Spleen (tissue), 13 donors: ENCODE measurements at places on chromosomes 16 and 17. TPM values are rescaled to one million over a fixed set of nuclear protein-coding genes. Genes with fewer than 3 reads are reported as not detected.

DNA sequence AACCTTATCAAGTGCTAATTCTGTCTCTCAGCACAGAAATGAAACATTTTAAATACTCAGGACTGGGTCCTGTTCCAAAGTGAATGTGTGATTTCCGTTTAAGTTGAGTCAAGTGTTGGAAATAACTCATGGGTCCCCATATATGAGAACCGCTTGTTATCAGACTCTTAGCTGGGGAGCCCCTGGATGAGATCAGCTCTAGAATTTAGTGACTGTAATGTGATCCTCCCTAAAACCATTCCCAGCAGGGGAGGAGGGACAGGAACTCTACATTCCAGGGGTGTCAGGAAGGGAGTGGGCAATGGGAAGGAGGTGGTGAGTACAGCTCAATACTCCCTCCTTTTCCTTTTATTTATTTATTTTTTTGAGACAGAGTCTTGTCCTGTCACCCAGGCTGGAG, 37.5 kb downstream of the OTOA start:
- DNase-seq = no peak

DNA sequence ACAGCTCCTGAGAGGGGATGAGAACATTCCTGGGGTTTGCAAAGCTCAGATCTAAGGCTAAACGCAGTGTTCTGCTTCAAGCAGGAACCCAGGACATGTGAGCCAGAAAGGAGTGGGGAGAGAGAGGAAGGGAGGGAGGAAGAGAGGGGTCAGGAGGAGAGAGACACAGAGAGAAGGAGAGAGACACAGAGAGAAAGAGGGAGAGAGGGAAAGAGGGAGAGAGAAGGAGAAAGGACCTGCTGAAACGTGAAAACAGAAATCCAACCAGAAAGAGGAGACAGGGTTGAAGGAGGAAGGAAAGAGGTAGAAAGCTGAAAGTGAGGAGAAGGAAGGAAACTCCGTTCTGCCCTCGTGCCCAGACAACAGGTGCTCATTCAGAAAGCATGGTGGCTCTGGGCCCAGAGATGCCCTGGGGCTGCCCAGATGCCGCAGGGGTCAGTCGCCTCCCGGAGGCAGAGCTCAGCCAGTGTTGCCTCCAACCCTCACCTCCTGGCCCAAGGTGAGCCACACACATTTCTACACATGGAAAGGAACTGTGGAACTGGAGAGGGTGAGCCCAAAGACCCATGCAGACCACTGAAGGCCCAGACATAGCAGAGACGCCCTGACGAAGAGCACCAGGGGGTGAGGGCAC, 49.0 kb upstream of the ENPP7 start:
- no peak for DNase-seq

GRCh38 chr17:78566947-78567346, 10.2 kb downstream of the DNAH17 start:
- no peak for DNase-seq

DNA sequence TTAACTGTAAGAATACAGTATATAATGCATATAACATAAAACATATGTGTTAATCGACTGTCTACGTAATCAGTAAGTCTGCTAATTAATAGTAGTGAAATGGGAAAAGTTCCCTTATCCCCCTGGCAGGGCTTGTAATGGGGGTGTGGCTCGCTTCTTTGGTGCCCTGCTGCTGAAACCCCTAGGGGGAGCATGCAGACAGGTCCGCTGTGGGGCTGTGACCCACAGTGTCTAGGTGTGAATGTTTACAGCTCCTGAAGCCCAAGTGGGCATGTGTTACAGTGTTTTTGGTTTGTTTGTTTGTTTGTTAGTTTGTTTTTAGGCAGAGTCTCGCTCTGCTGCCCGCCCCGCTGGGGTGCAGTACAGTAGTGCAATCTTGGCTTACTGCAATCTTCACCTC, 495.7 kb downstream of the SHISA9 start:
- no peak for DNase-seq

- DNase-seq = no peak
Measured at GRCh38 chr17:55157165-55157564, 107.6 kb upstream of the HLF start.

DNA sequence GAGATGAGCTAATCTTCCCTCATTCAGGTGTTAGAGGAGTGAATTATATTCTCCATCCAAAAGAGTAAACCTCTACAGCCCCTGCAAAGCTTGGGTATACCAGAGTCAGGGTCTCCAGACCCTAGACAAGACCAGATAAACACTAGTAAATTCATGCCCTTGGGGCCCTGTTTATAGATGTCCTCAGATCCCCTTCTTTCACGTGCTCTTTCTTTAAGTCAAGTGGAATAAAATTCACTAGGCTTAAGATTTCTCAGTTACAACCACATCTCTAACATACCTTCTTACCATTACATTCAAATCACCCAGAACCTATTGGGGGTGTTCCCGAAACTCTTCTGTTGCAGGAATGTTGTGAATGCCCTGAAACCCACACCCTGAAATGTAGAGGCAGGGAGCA, 2.2 kb upstream of the C17orf58 start:
- DNase-seq = no peak

MMP25 gene
- total RNA-seq = 133 TPM

ZNF624 gene
- 9.1 TPM for total RNA-seq

APOBR gene
- total RNA-seq = 36.2 TPM

DNA sequence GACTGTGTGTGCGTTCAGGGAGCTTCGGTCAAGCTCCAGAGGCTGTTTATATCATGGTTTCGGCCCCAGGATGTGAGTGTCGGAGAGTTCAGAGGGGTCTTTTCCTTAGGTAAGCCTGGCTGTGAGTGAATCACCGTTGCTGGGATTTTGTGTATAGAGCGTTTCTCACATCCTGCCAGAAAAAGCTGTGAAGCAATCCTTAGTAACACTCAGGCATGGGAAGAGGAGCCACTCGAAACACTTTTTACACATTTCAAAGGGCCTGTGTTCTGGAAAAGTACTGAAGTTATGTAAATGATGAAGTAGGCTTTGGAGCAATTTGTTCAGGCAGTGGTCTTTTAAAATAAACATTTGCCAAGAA, 662 bp downstream of the PGS1 start:
- DNase-seq = no peak

DNA sequence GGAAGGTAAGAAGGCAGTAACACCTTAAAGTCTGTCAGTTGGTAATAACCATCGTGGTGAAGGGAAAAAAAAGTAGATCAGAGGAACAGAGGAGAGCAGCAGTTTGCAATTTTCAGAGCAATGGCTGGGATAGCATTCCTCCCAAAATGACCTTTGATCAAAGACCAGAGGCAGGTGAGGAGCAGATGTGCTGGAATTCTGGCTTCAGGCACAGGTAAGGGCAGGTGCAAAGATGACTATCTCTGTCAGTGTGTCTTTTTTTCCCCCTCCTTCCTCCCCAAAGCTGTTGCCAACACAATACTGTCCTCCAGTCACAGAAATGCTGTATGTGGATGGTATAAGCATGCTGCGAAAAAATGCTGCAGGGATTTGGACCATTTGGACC, 166.7 kb downstream of the XYLT1 start:
- DNase-seq = no peak

DNA sequence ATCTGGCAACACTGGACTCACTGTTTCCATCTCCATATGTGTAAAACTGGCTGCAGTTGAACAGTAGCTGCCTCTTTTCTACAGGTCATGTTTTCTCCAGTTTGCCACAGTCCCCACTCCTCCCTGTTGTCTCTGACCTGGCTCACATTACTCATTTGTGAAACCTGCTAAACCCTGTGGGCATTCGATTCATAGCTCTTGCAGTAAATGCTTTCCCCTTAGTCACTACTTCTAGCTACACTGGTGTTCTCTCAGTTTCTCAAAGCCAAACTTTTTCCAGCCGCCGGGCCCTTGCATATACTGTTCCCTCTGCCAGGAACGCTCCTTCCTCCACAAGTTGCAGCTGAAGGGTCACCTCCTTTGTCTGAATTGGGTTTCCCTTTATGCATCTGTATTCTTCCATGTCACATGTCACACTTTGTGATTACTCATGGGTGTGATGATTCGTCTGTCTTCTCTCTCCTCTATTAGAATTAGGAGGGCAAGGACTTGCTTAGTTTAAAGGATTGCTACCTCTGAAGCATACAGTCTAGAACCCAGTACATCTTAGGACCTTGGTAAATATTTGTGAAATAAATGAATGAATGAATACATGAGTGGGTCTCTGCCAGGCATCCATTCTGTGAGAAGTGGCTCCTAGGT, 15.0 kb upstream of the MT4 start:
- DNase-seq = no peak

SLC9A5 gene
- 9.5 TPM for total RNA-seq

GRCh38 chr16:23061669-23062068, 87.6 kb downstream of the USP31 start:
- DNase-seq = no peak

DNA sequence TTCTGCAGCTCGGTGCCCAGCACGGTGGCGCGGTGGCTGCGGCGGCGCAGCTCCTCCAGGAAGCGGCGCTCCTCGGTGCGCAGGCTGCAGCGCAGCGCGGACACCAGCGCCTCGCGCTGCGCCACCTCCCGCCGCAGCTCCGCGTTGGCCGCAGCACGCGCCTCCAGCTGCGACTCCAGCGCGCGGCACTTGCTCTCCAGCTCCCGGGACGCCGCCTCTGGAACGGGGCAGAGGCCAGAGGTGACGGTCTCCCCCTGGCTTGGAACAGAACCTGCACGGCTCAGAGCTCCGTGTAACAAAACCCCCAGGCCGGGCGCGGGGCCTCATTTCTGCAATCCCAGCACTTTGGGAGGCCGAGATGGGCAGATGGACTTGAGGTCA, 13.2 kb upstream of the CLUH start:
- DNase-seq = no peak

DNA sequence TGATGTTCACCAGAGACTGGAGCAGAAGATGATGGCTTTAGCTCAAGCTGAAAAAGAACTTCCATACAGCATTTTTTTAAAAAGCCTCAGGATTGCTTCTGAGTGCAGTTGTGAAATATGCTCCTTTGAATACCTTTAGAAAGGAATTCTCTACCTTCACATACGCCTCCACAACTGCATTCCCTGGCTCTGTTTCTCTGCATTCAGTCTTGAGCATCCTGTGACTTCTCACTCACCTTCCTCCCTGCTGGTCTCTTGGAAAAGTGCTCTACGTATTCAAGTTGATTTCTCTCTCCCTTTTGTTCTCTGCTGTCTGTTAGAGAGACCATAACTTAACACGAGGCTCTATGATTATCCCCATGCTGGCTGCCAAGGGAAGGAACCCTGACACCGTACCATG, 34.5 kb downstream of the HS3ST2 start:
- no peak for DNase-seq

- DNase-seq = peak; percentile 96
Measured at GRCh38 chr17:19744922-19745757, 3.0 kb downstream of the ALDH3A1 start.

DNA sequence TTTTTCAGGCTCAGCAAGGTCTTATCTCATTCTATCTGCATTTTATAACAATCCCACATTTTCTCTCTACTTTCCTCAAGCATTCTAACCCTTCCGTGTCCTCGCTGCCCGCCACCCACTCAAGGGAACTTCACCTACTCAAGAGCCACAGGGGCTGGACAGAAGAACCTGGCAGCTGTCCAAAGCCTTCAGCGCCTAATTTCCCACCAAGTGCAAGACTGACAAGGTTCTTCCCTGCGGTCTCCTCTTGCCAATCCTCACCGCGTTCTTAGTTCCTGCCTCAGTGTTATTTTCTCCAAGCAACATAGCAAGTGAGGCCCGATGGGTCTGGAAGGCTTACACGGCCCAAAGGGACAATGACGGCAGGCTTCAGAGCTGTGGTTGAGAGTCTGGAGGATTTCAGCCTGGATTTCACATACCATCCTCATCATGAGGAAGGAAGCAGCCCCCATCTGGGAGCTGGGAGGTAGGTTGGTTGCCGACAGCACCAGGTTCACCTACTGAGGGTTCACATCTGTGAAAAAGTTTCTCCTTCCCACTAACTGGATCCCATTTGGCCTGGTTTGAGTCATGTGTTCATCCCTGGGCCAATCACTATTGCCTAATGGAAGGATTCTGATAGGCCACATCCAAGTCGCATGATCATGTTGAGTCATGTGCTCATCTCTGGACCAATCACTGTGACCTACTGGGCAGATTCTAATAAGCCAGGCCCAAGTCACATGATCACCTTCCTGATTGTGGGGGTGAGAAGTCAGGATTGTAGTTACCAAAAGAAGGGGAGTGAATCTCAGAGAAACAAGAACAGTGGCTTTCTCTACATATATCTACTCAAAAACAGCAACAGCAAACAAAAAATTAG, 108.2 kb downstream of the N4BP1 start:
- DNase-seq = peak; percentile 40

- DNase-seq = no peak
Measured at GRCh38 chr17:39852239-39852638, 11.9 kb downstream of the IKZF3 start.

DNA sequence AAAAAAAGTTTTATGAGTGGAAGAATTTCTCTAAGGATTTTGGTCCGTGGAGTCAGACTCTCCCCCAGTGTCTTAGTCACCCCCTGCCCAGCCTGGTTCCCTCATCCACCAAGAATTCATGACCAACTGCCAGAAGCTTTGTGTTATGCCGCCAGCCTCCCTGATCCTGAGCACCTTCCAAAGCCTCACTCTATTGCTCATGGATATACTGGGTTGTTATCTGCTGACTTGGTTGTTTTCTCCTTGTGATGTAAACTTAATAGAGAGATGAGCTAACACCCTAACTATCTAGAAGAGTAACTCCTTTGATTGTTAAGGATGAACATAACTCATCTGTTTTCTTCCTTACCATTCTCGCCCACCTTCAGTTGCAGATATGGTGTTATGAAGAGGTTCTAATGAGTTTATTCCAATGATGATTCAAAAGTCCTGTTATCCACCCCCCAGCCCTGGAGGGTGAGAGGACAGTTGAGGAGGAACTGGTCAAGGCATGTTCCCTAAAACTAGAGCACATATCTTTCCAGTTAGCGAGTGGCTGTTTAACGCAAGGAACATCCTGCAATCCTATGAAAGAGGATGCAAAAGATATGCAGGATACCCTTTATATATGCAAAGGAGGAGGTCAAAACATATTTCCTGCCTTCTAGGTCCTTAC, 1.5 kb upstream of the PSMD3 start:
- no peak for DNase-seq

DNA sequence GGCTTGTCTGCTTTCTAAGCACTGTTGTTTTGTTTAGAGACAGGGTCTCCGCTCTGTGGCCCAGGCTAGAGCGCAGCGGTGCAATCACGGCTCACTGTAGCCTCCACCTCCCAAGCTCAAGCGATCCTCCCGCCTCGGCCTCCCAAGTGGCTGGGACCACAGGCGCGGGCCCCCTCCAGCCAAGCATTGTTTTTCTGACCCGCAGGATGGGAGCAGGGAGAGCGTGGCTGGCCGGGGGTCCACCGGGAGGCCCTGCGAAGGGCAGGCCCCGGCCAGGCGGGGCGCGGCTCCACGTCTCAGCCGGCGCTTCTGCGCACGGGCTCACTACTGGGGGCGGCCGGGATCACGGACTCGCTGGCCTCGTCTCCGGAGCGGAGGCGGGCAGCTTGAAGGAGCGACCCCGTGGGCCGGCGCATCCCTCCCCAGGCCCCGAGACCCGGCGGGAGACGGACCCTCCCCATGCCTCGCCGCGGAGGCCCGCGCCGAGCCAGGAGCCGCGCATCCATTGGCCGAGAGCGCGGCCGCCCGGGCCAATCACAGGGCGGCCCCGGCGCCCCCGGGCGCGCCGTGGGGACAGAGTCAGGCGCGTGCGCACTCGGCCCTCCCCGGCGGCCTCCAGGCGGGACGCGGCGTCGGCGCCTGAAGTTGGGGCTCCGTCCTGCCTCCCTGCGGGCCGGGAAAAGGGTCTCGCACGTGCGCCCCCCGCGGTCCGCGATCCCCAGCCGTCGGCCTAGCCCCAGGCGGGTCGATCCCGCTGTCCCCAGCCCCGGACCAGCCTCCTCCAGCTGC, 24.9 kb downstream of the ACTG1 start:
- peak; percentile 94 for DNase-seq
